ENCODE measurements at places on chromosomes 12 and 14. TPM values are rescaled to one million over a fixed set of nuclear protein-coding genes. Genes with fewer than 3 reads are reported as not detected.

Gene SAMD15
- 3.5 TPM for total RNA-seq

Gene NXPH4
- total RNA-seq = 0.83 TPM

GRCh38 chr12:102970780-102971179, 13.3 kb downstream of the ASCL1 start:
- no peak for DNase-seq

- DNase-seq = peak; percentile 13
Observed at GRCh38 chr14:32542507-32542906, 213.4 kb downstream of the AKAP6 start.

Gene SCNN1A
- total RNA-seq = 52.7 TPM

DNA sequence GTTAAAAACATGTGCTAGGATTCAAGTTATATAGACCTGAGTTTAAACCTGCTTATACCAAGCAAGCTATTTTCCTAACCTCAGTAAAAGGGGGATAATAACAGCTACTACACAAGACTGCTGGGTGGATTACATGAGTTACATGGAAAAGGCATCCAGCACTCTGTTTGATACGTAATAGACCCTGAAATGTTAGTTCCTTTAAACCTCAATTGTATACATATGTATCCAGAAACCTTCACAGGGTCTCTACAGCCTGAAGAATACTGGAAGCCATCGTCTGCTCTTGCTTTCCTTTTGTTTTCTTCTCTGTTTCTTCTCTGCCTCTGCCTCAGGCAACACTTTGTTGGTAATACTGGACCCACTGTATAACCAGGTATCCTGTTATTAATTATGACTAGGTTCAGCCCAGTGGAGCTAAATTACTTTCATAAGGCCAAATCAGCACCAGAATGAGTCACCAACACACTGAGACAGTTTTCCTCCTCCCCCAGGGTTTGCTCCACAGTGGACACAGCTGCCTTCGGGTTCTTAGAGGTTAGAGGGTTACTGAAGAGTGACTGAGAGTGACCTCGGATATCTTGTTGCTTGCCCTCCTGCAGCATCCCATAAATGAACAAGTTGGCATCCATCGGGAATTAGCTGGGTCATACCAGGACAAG, 127.1 kb downstream of the CAPZA3 start:
- no peak for DNase-seq

GRCh38 chr12:38949363-38949762, 44.0 kb upstream of the CPNE8 start:
- no peak for DNase-seq

Gene KRT6A
- total RNA-seq = not detected

Gene GMPR2
- 91.6 TPM for total RNA-seq

DNA sequence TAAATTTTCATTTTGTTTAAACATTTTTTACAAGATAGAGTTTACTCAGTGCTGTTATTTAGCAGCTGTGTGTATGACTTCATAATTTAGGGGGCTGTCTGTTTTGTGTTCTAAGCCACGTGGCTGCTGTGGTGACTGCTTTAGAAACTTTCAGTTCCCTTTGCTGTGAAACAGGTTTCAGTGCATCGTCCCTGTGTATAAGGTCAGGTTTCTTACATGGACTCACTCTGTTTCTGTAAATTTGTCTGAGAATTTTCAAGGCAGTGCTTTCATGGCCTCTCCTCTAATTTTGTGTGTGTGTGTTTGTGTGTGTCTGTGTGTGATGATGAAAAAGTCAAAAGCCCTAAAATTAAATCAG, 32.4 kb downstream of the BICD1 start:
- peak; percentile 40 for DNase-seq

- no peak for DNase-seq
Observed at GRCh38 chr14:90424686-90425372, 28.0 kb downstream of the CALM1 start.

DNA sequence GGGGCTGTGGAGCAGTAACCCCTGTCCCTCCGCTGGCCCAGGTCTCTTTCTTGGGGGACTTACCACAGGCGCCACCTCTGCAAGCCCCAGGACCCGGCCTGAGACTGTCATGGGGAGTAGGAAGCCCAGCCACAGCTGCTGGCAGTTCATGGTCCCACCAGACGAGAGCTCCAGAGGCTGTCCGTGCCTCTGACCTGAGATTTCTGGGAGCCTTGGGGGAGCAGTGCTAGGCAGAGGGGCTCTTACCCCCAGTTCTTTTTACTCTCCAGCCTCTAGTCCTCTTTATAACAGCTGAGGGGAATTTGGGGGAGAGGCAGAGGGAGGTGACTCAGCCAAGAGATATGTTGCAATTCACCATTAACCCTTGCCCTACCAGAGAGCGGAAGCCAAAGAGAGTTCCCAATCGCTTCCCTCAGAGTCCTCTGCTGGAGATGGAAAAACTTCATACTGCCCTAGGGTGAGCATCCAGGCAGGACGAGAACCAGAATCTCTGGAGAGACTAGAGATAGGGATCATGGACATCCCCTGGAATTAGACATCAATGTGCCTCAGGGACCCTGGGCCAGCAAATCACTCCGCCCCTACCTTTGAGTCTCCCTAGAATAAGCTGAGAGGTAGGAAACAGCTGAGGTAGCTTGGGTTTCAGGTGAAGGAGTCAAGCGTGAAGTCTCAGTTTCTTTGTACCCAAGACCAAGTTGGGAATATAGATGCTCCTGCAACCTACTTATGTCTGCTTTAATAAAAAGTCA, at the start of gene MMP19:
MMP19 (minus strand) TSS at position 256 of the 749 bp plus-strand sequence; CDS start at position 150, 106 bp downstream.
- DNase-seq = no peak

Gene KRT6C
- not detected for total RNA-seq

Gene DAO
- total RNA-seq = not detected

Gene PIK3C2G
- total RNA-seq = 38.8 TPM

Gene CRIP2
- 130 TPM for total RNA-seq

Gene KCNA5
- 1.4 TPM for total RNA-seq

GRCh38 chr12:49588281-49588680, 17.2 kb downstream of the FAM186B start:
- no peak for DNase-seq

DNA sequence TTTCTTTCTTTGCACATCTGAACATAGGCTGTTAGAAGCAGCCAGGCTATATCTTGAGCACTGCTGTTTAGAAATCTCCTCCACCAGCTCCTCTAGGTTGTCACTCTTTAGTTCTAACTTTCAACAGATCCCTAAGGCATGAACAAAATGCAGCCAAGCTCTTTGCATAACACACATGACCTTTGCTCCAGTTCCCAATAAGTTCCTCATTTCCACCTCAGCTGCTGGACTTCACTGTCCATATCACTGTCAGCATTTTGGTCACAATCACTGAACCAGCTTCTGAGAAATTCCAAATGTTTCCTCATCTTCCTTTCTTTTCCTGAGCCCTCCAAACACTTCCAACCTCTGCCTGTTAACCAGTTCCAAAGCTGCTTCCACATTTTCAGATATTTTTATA, 27.6 kb upstream of the C14orf132 start:
- DNase-seq = no peak

Gene NUBPL
- 11.4 TPM for total RNA-seq

Gene AKAP6
- 40.1 TPM for total RNA-seq

Gene ANO4
- total RNA-seq = 0.12 TPM

GRCh38 chr12:118013283-118013682, 3.2 kb upstream of the RFC5 start:
- no peak for DNase-seq

GRCh38 chr12:643475-644302, 19.6 kb downstream of the NINJ2 start:
- DNase-seq = no peak

Gene RPL41
- 2,534 TPM for total RNA-seq

- no peak for DNase-seq
Observed at GRCh38 chr12:104651811-104652210, 195.1 kb downstream of the CHST11 start.

Gene MYF5
- total RNA-seq = not detected

GRCh38 chr12:43044241-43044640, 454.7 kb upstream of the PRICKLE1 start:
- DNase-seq = no peak

- no peak for DNase-seq
Observed at GRCh38 chr14:20723488-20723887, 22.2 kb upstream of the EDDM3A start.

DNA sequence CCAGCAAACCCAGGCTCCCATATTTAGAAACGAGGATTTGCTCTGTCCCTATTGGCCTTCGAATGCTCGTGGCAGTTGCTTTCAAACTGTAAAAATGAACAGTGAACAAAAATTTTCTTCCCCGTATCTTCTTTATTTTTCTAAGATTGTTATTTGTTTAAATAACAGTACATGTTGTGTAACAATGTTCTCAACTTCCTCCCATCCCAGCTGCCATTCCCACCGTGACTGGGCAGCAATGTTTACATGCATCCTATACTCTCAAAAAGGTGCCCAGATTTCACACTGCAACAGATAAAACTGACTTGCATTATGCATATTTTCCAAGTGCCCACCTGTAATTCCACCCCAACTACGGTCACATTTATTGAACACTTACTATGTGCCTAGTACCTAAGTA, 12.8 kb downstream of the VCPKMT start:
- DNase-seq = no peak

DNA sequence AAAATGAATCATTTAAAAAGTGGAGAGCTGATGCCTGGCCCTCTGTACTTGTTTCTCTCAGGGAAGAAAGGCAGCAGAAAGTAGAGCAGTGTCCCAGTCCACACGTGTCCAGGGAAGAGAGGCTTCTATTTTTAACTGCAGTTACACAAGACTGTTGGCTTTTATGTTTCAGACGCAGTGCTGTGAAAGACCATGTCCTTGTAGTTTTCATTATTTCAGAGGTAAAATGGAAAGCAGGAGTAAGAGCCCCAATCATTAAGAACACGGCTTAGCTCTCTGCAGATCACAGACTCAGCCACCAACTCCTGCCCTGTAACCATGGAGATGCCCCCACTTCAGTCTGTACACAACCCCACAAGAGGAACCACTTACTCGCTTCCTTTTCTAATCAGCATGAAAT, 336.3 kb downstream of the DAD1 start:
- no peak for DNase-seq

- DNase-seq = no peak
Observed at GRCh38 chr14:71497645-71498086, 434.6 kb upstream of the RGS6 start.

- DNase-seq = no peak
Observed at GRCh38 chr14:22466491-22466890, 122.5 kb downstream of the DAD1 start.

Gene ADAM20
- total RNA-seq = 0.60 TPM

Gene LRP1-AS
- not detected for total RNA-seq

Gene KLRB1
- total RNA-seq = 6.4 TPM

- DNase-seq = no peak
Observed at GRCh38 chr12:77882709-77883108, 52.0 kb downstream of the NAV3 start.

GRCh38 chr14:65922142-65922541, 509.6 kb downstream of the FUT8 start:
- DNase-seq = no peak

Gene ABCD2
- total RNA-seq = 0.63 TPM

Gene BBOF1
- 3.7 TPM for total RNA-seq
